Foreskin melanocyte (primary cell): ENCODE measurements at places on chromosomes 2 and 18.

GRCh38 chr2:169721016-169721415 lies 12.6 kb upstream of the KLHL23 start:
- DNase-seq, result no peak

DNA sequence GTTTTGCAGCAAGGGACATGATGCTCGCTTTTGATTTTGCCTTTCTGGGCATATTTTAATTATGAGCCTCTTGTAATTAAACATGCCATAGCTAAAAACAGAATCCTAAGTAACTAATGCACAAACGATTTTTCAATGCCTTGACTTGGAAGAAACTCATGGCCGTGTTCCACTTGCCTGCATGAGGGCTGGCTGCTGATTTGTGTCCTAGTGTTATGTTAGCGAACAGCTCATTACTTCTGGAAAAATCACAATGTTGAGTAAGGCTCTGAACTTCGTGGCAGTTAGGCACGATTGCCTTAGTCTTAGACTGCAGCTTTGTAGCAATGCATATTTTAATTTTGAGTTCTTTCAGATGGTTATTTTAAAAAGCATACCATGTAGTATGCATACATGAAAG lies 4.5 kb downstream of the THSD7B start:
- DNase-seq, result no peak

DNA sequence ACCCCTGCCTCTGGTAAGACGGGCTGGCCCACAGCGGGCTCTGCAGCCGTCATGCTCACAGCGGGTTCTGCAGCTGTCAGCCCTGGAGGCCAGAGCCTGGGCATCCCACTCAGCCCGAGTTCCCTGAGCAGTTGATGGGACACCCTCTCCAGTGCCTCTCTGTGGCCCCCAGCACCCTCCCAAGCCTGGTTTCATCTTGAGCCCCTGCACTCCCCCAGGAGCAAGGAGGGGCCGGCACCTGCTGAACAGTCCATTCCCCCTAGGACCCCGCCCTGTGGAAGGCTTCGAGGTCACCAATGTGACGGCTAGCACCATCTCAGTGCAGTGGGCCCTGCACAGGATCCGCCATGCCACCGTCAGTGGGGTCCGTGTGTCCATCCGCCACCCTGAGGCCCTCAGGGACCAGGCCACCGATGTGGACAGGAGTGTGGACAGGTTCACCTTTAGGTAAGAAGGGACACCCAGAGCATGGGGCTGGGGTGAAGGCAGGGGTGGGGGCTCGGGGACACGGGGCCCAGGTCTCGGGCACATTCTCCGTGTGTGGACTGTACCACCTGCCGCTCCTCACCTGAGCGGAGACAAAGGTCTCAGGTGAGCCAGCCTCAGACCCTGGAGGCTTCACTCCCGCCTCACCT lies 34.5 kb downstream of the MTERF4 start:
- no peak for DNase-seq

DNA sequence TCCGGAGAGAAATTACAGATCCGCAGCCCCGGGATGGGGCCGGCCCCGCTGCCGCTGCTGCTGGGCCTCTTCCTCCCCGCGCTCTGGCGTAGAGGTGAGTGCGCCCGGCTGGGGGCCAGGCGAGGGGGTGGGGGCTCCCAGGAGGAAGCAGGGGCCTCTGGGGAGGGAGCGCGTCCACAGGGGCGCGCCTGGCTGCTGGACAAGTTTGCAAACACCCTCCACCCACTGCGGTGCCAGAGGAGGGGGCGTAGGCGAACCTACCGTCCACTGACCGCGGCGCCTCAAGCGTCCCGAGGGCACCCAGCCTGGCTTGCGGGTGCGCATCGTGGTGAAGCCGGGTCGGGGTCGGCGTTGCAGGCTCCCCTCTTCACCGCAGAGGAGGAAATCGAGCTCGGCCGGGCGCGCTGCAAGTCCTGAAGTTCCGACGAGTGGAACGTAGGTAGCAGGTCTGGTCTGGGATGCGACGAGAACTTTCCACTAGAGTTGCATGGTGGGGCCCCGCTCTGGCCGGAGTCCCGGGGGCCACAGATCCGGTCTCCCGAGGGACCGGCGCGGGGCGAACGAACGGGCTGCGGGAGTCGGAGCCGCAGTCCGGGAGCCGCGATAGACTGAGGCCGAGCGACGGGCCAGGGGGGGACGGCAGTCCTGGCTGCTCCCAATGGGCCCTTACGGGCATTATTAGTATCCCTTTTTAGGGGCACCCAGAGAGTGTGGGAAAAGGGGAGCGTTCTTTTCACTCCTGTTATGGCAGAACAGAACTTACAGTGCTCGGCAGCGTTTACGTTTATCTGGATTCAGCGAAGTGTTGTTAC lies 502 bp downstream of the MERTK start:
- DNase-seq, result no peak

DNA sequence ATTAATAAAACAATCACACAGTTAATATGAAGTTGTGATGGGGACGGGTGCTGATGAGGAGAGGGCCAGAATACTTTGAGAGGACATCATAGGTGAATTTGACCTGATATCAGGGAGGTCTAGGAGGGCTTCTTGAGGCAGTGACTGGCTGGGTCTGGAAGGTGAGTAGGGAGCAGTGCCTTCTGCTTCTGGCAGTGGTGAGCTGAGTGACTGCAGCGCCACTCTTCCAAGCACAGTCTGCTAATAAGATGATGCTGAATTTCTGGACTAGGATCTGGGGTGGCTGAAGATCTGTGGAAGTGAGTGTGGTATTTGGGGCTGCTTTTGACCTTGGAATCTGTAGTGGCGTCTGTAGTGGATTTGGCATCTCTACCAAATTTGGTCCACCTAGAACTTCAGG lies 5.5 kb downstream of the DGKD start:
- DNase-seq, result no peak

DNA sequence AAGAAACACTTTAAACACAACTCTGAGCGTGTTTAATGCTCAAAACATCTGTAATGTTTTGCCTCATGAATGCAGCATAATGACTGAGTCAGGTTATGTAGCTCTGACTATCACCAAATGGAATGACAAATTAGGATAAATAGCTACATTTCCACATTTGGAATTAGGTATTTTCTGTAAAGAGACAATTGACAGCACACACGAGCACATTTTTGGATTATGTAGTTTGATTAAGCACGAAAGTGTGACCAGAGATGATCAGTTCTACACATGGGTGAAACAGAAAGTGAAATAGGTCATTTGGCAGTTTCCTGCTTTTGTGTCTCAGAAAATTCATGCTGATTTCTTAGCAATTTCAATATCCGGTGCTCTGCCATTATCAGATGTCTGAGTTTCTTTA lies 29.0 kb downstream of the LPIN1 start:
- DNase-seq, result no peak
